AG10803 (cell line): ENCODE measurements at places on chromosomes 16 and 17.
A peak's percentile ranks its signal among the peaks of the same experiment; 100 is the strongest.

GRCh38 chr16:18969050-18969854, 14.5 kb upstream of the TMC7 start:
- peak; percentile 68 for DNase-seq

DNA sequence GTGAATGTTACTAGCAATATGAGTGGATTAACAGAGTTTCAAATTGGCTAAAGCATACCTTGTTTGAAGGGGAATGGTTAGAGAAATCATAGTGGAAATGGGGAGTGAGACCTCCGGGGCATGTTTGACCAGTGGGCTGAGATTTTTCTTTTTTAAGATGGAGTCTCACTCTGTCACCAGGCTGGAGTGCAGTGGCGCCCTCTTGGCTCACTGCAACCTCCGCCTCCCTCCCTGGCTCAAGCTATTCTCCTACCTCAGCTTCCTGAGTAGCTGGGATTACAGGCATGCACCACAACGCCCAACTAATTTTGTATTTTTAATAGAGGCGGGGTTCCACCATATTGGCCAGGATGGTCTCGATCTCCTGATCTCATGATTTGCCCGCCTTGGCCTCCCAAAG, 9.6 kb downstream of the CDRT15 start:
- DNase-seq, result no peak

DNA sequence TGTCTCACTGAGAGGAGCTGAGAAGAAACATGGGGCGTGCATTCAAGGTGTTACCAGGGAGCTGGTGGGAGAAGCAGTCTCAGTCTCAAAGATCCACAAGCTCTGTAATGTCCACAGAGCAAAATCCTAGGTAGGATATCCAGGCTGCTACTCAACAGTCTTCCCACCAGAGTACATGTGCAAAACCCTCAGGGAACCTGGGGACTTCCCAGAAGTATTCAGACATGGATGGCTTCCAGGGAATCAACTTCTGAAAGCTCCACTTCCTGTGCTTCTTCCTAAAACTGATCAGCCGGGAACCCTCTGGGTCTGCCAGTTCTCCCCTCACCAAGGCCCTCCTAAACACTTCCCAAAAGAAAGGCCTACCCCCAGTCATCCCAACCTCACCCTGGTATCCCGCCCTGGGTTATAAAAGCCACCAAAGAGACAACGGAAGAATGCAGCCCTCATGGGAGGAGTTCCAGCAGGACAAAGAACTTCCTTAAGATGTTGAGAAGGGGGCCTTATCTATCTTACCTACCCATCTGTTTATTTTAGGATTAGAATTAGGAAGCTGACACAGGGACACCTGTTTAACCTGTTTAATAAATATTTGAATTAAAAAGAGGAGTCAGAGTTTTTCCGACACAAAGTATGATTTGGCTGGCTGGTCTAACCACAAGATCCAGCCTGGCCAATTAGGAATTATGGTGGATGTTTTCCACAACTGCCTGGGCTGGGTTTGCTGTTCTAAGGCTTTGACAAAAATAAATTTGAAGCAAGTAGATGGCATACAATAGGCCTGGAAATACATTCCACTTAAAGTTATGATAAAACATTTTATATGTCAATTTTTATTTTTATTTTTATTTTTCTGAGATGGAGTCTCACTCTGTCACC, 37.0 kb downstream of the CUEDC1 start:
- DNase-seq, result peak; percentile 70

DNA sequence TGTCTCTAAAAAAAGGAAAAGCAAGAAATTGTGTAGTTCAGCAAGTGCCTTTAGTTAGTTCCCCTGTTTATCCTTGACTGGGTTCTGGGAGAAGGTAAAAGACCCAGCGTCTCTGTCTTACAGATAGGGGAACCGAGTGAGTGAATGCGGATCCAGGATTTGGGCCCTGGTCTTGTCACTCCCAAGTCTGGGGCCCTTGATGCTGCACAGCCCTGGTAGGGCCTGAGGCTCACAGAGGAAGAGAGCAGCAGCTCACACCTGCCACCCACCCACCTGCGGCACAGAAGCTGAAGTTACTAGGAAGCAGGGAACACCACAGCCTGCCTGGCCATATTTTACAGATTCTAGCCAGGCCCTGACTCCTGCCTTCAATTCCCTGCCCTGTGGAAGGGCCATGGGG, 22.2 kb downstream of the LASP1 start:
- no peak for DNase-seq

DNA sequence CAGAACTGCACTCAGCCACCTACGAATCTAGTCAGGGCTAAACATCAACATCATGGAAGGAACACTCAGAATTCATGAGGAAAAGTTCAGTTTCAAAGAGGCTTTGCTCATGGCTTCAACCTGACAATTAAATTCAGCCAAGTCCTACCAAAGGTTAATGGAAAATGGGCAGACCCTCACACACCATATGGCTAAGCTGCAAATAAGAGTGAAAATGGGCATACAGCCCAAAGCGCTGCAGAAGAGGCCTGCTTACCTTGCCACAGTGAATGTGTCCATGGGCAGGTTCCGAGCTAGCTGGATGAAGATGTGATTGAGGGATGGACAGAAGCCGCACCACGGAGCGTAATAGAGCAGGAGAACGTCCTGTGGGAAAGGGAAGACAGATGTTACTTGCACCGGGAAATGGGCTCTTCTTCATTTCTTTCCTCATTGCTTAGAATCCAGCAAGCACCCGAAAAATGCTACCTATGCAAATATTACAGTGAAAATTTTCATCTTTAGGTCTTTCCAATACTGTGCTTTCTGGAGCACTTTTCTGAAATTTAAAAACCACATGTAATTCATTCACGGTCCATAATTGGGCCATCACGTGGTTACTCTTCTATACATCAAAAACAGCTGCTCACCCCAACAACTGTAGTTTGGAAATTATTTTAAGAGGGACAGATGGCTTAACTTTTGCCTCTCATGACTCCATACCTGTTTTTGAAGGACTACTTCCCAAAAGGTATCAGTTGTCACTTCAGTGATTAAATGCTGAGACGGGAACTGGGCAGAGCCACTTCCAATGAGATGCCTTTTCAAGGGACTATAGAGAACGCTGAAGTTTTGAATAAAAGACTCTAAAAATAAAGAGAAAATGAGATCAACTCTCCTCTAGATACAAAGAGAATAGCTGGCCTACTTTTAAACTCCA, 19.6 kb downstream of the SNN start:
- DNase-seq, result no peak

DNA sequence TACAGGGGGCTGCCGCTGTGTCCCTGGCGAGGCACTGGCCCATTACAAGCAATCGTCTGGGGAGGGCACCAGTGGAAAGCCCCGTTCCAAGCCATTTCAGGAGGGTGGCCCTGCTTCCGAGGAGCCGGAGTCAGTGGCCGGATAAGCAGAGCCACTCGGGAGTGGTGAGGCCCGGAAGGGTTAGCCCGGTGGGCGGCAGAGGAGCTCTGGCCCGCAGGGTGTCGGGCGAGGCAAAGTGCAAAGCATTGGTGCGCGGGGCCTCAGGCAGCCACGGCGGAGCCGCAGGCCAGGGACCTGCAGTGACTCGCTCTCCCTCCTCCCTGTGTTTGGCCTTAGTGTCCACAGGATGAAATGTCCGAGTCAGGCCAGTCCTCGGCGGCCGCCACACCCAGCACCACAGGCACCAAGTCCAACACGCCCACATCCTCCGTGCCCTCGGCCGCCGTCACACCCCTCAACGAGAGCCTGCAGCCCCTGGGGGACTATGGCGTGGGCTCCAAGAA, 24.6 kb downstream of the NME3 start:
- no peak for DNase-seq

GRCh38 chr16:30723725-30724355, 24.4 kb upstream of the PHKG2 start:
- no peak for DNase-seq

DNA sequence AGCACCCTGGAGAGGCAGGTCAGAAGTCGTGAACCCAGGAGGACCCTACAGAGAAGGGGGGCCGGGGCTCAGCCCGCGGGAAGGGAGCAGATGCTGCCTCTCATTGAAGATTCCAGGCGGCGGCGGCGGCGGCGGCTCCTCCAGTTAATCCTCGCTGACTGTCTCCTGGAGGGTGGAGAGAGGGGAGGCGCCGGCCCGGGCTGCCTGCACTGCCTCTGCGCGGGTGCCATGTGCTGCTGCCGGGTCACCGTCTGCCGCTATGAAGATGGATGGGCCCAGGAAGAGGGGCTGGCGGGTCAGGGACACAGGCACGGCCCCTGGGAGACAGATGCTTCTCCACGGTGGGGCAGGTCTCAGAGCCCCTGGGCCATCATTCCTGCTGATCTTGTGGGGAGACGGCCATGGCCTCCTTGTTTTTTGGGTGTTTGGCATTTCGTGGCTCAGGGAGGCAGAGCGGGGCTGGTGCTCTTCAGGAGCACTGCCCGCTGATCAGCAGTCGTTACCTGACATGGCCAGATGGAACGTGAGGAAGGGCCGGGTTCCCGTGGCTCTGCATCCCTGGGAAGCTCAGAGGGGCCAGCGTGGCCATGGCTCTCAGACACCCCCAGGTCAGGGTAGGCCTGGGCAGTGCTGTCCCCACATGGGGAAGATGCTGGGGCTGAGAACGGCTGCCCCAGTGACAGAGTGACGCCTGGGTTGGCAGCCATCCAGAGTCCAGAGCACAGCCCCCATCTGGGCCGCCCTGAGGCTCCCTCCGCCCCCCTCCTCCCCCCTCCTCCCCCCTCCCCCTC, 36.1 kb downstream of the GINS2 start:
- peak; percentile 68 for DNase-seq

GRCh38 chr17:80138856-80139426, 8.0 kb downstream of the EIF4A3 start:
- no peak for DNase-seq

- DNase-seq, result peak; percentile 92
Observed at GRCh38 chr17:9346296-9346926, 229.2 kb downstream of the STX8 start.
